ENCODE measurements at places on chromosomes 2 and 18.

GRCh38 chr2:96233880-96234316 lies 25.3 kb upstream of the STARD7 start:
- DNase-seq = no peak

GRCh38 chr18:45026162-45026561 lies 345.5 kb downstream of the SETBP1 start:
- DNase-seq = no peak

DNA sequence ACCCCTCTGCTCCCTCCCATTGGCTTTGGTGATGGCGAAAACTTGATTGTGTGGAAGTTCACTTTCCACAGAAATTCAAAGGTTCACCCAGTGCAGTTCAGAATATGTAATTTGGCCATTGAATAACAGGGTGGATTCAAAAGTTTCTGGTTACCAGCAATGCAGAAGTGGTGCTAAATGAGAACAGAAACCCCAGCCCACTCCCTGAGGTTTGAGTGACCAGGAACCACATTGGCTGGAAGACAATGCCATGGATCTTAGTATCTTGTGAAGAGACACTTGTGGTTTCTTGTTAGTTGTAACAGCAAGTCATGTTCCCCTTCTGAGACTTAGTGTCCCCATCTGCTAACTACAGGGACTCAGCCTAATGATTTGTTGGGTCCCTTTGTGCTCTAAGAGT lies 49.8 kb downstream of the QPCT start:
- no peak for DNase-seq

DNA sequence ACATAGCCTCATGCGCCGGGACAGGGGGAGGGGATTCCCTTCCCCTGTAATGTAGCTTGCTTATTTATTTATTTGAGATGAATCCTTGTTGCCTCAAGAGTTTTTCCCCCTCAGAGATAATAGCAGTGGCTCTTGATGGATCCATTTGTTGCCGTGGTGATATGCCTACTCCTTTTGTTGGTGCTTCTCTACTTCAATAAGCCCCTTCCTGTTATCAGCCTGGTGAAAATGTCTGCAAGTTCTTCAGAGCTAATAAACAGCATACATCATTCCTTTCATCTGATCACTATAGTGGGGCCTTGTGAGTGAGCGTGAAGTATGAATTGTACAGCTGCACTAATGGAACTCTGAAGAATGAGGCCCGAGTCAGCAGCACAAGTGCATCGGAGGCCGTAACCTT lies 19.4 kb downstream of the FZD5 start:
- DNase-seq = no peak

GRCh38 chr18:49500201-49500921 lies 13.3 kb upstream of the C18orf32 start:
- no peak for DNase-seq
